ENCODE measurements at places on chromosomes 5 and 9.

- no peak for DNase-seq
Observed at GRCh38 chr5:134188092-134188491, 11.3 kb upstream of the SKP1 start.

DNA sequence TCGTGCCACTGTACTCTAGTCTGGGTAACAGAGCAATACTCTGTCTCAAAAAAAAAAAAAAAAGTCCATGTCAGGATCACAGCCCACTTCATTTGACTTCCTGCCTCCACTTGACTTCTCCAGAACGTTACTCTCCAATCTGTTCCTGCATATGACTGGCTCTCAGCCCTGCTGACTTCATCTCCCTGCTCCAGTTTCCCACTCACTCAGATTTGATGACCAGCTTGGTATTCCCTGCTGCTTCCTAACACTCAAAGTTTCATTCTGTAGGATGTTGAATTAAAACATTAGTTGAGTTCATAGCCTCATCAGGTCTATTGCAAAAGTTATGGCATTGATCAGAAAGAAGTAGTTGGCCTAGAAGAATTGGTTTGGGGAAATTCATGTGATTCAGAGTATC lies 52.3 kb downstream of the UGCG start:
- DNase-seq: no peak

GRCh38 chr9:128142061-128142460 lies 7.2 kb upstream of the LCN2 start:
- no peak for DNase-seq

DNA sequence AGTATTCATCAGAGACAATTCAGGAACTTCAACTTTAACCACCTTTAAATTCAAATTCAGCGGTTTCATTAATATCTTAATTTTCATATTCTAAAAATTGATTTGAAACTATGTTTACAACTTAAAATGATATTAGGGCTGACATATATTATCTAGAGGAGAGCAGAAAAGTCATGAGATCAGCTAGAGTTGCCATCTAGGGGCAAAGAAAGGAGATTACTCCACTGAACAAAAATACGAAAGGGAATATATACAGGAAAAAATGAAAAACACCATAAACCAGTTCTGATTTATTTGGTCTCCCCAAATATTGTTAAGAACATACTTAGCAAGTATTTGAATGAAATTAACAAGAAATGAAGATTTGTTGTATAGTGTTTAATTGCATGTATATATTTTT lies 946.3 kb downstream of the DTWD2 start:
- DNase-seq: no peak

DNA sequence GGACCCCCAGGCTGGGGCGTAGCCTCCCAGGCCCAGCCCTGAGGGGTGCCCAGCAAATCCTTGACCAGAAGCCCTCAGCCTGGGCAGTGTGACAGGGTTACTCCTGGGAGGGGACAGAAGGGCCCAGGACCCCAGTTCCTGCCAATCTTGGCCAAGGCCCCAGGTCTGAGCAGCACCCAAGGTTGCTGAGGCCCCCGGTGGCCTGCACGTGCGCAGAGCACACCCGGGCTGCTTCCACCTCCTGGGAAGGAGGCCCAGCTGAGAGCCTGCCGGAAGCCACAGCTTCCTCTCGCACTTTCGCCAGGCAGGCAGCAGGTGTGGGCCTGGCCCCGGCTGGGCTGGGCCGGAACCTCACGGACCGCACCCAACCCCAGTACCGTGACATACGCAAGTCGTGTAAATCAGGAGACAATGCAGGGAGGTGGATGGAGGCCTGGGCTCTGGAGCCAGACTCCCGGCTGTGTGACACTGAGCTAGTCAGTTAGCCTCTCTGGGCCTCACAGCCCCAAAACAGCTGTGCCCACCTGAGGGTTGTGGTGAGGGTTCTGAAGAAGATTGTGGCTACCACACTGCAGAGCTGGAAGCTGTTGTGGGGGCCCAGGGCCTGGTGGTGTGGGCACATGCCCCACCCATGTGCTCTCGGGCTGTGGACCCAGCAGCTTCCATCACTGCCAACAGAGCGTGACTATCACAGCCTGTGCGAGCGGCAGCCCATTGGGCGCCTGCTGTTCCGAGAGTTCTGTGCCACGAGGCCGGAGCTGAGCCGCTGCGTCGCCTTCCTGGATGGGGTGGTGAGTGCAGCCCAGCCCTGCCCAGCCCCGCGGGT lies 5.1 kb downstream of the GRK6 start:
- DNase-seq: peak; percentile 91

DNA sequence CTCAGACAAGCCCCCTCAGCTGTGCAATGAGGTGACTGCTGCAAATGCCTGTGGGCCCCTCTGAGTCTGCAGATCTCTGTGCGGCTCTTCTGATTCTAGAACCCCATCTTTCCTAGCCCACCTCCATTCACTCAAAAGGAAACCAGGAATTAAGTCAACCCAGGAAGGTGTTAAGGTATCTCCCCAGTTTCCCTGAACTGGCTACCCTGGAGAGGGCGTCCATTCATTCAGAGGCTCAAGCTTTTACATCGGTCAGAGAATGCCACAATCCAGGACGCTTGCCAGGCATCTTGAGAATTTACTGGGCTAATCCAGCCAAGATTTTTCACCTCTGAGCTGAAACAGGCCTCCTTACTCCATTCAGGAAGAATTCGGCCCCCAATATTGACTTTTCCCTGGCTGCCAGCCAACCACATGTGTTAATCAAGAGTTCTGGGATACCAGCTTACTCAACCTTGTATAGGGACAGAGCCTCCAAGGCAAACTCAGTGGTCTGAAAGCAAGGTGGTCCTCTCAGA lies 889 bp upstream of the ADAMTS12 start:
- no peak for DNase-seq

DNA sequence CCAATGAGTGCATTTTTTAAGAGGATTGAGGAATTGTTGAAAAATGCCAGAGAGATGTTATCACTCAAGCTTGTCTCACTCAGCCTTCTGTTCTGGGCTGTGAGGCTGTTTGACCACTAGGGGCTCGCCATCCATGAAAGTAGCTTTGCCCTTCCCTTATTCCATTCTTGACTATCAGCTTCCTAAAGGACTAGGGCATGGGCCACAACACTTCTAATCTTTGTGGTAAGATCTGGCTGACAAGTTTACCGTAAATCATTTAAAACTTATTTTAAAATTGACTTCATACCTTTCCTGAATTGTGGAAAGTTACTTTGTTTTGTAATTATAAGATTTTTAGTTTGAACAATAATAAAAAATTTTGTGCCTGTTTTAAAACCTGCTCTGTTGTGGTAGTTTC lies 49.5 kb downstream of the TJP2 start:
- DNase-seq: no peak

DNA sequence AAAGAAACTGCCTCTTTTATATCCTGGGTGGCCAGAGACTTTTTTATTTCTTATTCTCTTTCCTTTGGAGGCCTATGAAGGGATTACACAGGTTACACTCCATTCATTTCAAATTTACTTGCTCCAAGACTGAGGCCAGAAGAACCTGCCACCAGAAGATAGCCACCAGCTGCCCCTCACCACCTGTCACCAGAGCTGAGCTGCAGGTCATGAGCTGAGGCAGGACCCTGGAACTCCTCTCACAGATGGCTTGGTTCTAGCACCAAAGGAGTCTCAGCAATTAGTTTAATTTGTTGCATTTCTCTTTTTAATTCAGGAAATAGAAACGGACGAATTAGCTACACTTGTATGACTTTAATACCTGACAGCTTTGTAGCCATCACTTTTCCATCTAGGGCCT lies 313.9 kb downstream of the SPOCK1 start:
- DNase-seq: no peak

GRCh38 chr5:143674469-143674786 lies 137.5 kb upstream of the HMHB1 start:
- no peak for DNase-seq

DNA sequence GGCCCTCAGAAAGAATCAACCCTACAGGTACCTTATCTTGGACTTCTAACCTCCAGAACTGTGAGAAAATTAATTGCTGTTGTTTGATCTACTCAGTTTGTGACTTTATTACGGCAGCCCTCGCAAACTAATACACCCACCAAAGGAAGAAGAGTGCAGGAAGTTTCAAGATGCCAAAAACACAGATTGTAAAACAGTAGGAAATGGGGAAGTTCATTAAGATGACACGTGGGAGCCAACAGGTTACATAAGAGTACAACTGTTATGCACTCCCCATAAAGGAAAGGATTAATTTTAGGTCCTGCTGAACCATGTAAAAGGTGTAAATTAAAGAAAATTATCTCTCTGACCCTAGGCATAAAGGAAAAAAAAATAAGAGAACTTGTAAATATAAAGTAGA lies 294.3 kb downstream of the EPB41L4A start:
- no peak for DNase-seq

GRCh38 chr5:55021821-55022220 lies 2.2 kb upstream of the GZMK start:
- DNase-seq: no peak

DNA sequence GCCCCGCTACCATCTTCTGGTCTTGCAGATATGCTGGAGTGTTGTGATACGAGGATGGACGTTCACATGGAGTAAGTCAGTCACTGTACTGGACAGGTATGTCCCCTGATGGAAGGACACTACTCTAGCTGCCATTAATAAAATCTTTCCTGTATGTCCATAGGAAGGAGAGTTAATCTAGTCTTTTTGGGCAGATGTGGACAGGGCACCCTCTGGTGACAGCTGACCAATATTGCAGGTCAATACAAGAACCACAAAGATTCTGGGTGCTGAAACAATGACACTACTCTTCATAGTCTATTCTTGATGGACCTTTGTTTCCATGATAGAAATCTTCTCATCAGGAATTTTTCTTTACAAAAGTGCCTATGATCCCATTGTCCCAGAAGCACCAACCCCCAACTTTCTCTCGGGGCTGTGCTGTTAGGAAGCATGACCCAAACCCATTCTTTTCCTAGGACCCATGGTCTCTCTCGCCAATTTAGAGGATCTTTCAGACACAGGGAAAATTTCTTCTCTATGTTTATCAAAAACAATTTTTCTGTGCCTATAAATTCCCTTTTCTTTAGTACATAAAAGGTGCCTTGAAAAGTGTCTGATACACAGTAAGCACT lies 376.9 kb downstream of the DTWD2 start:
- DNase-seq: no peak

- no peak for DNase-seq
Observed at GRCh38 chr5:201672-202071, 10.4 kb downstream of the LRRC14B start.

- no peak for DNase-seq
Observed at GRCh38 chr9:84173961-84174360, 166.6 kb downstream of the SLC28A3 start.

- no peak for DNase-seq
Observed at GRCh38 chr5:96905864-96906263, 29.6 kb downstream of the ERAP2 start.

- no peak for DNase-seq
Observed at GRCh38 chr5:12413585-12413984, 509.3 kb upstream of the CTNND2 start.

- no peak for DNase-seq
Observed at GRCh38 chr5:127609957-127610356, 38.9 kb upstream of the CTXN3 start.

DNA sequence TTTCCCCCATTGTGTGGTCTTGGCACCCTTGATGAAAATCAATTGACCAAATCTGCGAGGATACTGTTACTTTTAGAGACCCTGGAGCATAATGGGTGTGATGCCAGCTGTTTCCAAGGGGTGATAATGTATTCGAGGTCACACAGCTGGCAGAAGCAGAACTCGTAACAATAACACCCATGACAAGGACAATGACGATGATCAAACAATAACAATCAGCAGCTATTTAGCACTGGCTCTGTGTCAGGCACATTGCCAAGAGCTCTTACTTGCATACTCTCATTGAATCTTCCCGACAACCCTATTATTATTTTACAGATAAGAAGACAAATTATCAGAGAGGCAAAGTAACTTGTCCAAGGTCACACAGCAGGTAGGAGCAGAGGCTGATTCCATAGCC lies 223.7 kb upstream of the MSX2 start:
- no peak for DNase-seq

DNA sequence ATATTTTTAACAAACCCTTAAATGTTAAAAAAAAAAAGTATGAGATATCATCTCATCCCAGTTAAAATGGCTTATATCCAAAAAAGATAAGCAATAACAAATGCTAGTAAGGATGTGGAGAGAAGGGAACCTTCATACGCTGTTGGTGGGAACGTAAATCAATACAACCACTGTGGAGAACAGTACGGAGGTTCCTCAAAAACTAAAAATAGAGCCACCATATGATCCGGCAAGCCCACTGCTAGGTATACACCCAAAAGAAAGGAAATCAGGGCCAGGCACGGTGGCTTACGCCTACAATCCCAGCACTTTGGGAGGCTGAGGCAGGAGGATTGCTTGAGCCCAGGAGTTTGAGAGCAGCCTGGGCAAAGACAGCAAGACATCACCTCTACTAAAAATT lies 3.0 kb downstream of the MTMR12 start:
- DNase-seq: no peak

DNA sequence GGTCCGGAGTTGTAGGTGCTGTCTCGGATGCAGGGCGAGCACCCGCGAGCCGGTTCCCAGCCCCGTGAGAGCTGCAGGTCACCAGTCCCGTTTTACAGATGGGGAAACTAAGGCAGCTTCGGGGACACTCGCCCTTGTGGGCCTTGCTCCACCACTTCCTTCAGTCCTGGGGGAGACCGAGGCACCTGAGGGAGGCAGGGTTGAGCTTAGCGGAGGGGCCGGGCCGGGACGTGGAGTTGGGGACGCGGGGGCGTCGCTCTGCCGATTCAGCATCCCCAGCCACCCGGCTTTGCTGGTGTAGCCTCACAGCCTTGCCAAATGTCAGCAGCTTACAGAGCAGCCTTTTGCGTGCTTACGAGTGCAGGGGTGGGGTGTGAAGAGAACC lies 530 bp downstream of the BBLN start:
- peak; percentile 80 for DNase-seq

GRCh38 chr9:71119746-71120145 lies 1.7 kb downstream of the TRPM3 start:
- no peak for DNase-seq

DNA sequence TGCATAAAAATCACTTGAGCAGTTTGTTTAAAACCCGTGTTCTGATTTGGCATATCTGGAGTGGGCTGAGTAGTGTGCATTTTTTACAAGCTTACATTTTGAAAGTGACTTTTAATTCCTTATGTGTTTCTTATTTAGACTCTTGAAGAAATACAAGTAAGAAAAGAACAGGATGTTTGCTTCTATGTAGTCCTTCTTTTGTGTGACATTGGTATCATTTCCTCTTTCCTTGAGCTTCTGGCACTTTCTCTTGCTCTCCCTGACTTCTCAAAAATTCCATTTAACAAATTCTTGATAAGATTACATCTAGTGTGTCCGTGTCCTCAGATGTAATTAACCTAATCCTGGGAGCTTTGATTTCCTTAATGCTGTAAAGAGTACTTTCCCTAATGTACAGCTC lies 12.5 kb downstream of the GARNL3 start:
- DNase-seq: no peak

- DNase-seq: no peak
Observed at GRCh38 chr5:67198917-67199316, 2.3 kb upstream of the CD180 start.

GRCh38 chr9:5425006-5425628 lies 12.6 kb downstream of the PLGRKT start:
- DNase-seq: no peak
